ENCODE measurements at places on chromosomes 4 and X.

GRCh38 chrX:370244-370962 is 16.3 kb downstream of the PPP2R3B start:
- DNase-seq: peak; percentile 32

GRCh38 chrX:38342853-38343778 is 9.3 kb upstream of the OTC start:
- DNase-seq: no peak

DNA sequence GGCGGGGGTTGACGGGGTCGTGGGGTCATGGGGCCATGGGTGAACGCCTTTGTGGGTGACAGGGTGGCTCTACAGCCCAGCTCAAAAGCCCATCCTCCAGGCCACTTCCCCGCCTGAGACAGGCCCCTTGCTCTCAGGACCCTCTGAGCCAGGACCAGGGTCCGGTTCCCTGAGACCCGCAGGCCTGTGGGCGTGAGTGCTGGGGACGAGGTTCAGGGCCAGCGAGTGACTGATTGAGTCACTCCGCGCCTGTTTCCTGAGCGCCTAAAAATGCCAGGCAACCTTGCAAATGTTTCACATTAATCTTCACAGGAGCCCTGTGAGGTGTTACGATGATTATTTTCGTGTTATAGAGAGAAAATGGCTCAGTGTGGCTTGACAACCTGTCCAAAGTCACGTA is 97.8 kb downstream of the ZNF674 start:
- DNase-seq: no peak

GRCh38 chr4:99323756-99324155 is 2.6 kb upstream of the ADH1B start:
- DNase-seq: no peak

GRCh38 chr4:140622333-140622958 is 53.7 kb upstream of the UCP1 start:
- no peak for DNase-seq

- DNase-seq: peak; percentile 48
Observed at GRCh38 chrX:13463608-13464007, 105.8 kb upstream of the EGFL6 start.

DNA sequence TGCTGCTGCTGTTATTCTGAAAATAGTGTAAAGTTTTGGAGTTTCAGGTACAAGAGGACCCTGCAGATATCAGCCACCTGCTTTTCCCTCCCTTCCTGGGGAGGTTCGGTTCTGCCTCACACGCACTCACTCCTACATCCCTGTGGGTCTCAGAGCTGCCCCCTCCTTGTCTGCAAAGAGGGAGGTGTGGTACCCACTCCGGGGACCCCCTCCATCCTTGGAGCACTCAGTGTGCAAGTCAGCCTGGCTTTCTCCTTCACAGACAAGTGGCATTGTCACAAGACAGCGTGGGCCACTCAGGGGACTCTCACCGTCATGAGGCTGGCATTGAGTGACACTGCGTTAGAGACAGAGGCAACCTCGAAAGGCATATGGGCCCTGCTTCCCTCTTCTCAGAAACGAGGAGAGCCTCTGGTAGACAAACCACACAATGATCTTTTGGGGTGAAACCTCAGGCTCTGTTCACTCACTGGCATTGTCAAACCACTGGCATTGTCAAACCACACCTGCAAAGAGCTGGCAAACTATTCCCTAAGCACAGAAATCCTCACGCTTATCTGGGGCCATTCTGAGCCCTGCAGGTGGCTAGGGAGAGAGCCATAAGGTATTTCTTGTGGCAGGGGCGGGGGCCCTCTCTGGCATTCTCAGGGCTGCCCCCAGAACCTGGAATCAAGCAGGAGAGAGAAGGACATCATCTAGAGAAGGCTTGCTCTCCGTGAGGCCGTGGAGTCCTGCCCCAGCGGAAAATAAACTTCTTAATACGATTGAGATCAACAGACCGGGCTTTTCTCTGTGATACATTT is 285.0 kb downstream of the SHOX start:
- DNase-seq: peak; percentile 67

DNA sequence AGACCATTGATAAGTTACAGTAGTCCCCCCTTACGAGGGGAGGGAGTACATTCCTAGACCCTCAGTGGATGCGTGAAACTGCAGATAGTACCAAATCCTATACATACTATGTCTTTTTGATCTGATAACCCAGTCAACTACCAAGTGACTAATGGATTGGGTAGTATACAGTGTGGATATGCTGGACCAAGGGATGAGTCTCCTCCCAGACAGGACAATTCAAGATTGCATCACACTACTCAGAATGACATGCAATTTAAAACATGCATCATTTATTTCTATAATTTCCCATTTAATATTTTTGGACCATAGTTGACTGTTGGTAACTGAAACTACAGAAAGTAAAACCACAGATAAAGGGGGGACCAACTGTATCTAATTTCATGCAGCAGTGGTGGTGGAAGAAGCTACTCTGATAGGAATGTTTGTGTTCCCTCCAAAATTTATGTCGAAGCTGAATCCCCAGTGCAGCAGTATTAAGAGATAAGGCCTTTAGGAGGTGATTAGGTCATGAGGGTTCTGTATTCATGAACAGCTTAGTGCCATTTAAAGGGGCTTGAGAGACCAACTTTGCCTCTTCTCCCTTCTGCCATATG is 11.9 kb downstream of the HADH start:
- no peak for DNase-seq

GRCh38 chr4:19438233-19438632 is 813.5 kb upstream of the SLIT2 start:
- no peak for DNase-seq

- peak; percentile 17 for DNase-seq
Observed at GRCh38 chr4:114378305-114378903, 220.2 kb upstream of the UGT8 start.

DNA sequence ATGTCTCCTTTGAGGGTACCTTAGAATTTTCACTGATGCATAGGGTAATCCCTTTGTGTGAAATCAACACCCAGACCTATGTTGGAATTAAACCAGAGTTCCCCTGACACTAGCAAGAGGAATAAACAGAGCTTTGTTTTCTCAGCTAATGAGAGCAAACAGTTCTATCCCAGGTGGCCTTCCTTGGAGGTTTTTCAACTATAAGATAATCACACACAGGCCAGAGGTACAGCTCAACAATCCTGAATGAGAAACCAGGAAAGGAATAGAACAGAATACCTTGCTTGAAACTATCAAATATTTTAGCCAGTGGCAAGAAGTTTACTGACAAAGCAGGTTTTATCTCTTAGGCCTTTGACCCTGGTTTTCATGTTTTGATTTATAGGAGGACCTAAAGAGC is 100.2 kb downstream of the OTC start:
- no peak for DNase-seq

- no peak for DNase-seq
Observed at GRCh38 chr4:78667764-78668163, 108.4 kb upstream of the BMP2K start.

DNA sequence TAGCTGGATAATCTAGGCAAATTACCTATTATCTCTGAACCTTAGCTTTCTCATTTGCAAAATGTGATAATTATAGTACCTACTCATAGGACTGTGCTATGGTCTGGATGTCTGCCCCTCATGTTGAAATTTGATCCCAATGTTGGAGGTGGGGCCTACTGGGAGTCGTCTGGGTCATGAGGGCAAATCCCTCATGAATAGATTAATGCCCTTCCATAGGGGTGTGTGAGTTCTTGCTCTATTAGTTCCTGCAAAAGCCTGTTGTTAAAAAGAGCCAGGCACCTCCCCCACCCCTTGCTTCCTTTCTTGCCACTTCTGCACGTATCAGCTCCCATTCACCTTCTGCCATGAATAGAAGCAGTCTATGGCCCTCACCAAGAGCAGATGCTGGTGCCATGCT is 73.9 kb downstream of the SERTM2 start:
- DNase-seq: no peak

GRCh38 chr4:3637326-3638016 is 105.2 kb upstream of the LRPAP1 start:
- no peak for DNase-seq

- DNase-seq: no peak
Observed at GRCh38 chr4:6639137-6639680, 1.3 kb upstream of the MRFAP1 start.

GRCh38 chr4:110748071-110748470 is 125.2 kb upstream of the PITX2 start:
- no peak for DNase-seq

Measured in eye (tissue), 1 donor.